ENCODE measurements at places on chromosomes 11 and 22.

GRCh38 chr22:16831257-16831656 lies 6.0 kb upstream of the XKR3 start:
- no peak for DNase-seq

- no peak for DNase-seq
Observed at GRCh38 chr11:17273211-17273610, 3.3 kb upstream of the NUCB2 start.

- peak; percentile 26 for DNase-seq
Observed at GRCh38 chr11:118870396-118871343, 13.0 kb upstream of the CXCR5 start.

DNA sequence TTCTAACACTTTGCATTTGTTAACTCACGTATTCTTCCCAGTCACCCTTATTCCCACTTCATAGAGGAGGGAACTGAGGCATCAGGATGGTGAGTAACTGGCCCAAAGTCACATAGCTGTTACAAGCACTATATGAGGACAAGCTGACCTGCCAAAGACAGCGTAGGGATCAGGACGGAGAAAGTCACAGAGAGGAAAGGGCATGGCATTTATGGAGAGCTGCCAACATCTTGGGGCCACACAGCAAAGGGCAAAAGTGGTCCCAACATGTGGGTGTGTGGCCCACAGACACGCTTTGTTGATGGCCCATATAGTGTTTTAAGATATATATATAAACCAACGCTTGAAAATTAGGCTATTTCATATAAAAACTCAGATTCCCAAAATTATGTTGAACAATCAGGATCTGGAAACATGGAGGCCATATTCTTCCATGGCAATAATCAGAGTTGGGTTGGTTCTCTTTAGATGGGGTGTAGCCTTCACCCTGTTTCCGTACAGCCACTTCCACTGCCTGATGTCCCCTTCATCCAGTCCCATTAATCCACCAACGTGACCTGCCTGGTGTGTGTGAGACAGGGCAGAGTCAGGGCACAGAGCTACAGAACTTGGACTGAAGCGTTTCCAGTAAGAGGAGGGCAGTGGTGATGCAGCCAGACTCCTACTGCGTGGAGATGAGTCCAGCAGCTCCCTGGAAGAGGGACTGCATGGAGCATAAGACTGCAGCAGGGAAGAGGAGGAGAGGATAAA lies 39.9 kb upstream of the CD5 start:
- no peak for DNase-seq

DNA sequence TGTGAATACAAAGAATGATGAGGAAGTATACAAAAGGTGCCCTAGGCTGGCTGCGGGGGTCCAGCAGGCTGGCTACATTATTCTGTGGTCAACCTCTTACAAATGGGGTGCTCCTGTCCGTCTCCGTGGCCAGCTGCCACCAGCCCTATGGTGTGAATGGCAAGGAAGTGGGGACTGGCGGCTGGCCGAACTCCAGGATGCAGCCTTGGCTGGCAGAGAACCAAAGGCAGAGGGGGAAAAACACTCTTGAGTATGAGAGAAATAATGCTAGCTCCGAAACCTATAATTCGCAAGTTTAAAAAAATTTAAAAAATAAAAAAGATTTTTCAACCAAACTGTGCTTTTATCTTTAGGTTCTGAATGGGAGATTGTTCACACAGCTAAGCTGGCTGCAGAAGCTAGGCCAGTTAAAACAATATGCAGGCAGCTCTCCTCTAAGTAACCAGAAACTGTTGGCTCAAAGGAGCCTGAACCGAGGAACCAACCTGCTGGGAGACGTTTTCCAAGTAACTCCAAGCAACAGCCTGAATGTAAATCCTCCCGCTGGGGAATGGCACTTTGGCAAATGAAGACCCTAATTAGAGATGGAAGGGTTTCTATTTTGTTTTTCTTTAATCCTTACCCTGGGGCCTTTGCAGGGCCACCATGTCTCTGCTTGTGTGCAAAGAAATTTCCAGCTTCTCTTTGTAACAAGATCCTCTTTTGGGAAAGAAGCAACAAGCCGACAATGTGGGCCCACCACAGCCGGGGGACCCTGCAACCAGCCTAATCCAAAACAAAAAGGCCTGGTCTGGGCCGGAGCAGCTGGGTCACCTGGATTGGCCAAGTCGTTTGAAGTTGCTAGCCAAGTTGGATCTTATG lies 50.2 kb downstream of the C22orf31 start:
- no peak for DNase-seq

- no peak for DNase-seq
Observed at GRCh38 chr22:26849575-26849974, 192.2 kb downstream of the MIAT start.

- DNase-seq, result no peak
Observed at GRCh38 chr11:132445859-132446291, 1075.5 kb downstream of the NTM start.

DNA sequence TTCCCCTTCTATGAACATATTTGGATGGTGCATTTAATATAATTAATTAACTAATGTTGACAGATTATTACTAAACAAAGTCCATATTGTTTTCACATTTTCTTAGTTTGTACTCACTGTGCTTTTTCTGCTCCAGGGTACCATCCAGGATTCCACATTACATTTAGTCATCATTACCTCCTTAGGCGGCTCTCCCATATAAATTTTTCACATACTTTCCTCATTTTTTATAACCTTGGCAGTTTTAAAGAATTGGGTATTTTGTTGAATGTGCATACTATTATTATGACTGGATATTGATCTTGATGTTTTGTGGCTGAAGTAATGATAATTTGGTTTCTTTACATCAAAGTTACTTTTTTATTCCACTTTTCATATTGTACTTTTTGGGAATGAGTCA lies 755.6 kb upstream of the ANO3 start:
- DNase-seq, result no peak

DNA sequence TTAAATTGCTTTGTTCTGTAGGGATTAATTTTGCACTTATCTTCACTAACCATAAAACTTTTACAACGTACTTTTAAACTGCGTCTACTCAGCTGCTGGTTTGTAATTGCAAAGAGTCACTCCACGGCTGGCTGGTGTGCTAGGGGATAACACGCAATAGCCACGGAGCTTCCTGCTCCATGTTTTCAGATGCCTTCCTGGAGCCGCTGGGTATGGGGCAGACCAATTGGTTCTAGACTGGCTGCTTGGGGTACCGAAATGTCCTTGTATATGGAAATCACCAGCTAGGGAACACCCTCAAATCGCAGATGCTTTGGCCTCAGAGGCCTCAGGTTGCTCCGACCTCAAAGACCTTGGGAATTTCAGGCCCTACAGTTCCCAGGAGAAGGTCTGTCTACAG lies 3.8 kb upstream of the CSNK2A3 start:
- DNase-seq, result no peak

GRCh38 chr11:119307219-119307618 lies 9.7 kb downstream of the MCAM start:
- DNase-seq, result no peak

DNA sequence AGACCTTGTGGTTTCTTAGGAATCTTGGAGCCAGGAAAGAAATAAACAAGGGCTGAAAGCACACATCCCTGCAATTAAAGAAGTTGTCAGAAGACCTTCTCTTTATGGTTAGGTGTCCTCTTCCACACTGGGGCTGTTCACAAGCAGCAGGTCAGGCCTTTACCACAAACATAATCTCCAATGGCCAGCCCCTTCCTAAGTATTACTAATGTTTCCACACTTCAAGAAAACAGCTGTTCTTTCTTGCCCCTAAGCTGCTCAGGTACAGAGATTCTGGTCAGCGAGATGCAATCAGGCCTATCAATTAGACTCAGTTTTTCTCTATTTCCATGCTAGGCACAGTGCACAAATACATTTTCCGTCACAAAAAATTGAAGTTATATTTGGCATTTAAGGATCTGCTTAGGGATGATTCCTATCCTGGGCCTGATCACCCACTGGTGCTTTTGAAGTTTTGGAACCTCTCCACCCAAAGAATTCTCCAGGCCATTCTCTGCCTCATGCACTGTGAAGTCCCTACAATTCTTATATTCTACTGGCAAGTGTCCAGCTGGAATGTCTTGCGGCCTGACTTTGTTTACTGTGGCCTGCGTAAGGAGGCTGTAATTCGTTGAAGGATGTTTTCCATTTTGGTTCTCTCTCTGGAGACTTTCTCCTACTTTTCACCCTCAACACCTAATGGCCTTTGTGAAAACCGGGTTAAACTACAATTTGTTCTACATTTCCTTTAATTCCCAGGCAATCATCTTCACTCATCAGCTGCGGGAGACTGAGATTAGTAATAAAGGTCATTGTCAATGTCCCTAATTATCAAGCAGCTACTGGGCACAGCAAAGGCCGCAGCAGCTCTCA lies 5.1 kb downstream of the PRAME start:
- DNase-seq, result no peak

DNA sequence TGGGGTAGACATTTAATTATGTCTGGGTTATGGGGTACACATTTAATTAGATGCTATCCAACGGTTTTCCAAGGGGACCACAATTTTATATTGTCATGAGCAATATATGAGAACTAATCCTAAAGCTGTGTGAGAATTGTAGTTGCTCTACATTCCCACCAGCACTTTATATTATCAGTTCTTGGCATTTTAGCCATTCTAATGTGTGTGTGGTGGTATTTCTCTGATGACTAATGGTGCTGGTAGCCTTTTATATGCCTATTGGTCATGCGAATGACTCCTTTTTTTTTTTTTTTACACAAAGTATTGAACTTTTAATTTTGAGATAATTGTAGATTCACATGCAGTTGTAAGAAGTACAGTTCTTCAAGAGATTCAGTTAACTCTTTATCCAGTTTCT lies 26.2 kb downstream of the TMEM135 start:
- no peak for DNase-seq

Data from right renal pelvis (tissue), 4 donors.